Cortex of kidney (tissue), 1 donor: ENCODE measurements at places on chromosomes 5 and 9.

GRCh38 chr5:173055722-173055982 is 500 bp upstream of the CREBRF start:
- no peak for DNase-seq

GRCh38 chr5:146919304-146919703 is 40.7 kb upstream of the PPP2R2B start:
- DNase-seq: no peak

- no peak for DNase-seq
Observed at GRCh38 chr9:22457448-22457847, 10.8 kb downstream of the DMRTA1 start.

DNA sequence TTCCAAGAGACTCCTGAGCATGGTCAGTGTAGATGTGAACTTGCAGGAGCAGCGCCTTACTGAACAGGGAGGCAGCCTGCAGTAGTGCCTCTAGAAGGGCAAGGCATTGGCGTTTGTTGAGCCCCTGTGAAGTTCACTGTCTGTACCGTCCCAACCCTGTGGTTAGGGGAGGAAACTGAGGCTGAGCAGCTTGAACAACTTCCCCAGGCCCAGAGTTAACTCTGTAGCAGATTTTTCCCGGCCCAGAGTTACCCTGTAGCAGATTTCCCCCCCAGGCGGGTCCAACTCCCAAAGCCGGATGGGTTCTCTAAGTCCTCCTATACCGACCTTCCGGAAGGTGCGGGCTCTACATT is 9.6 kb downstream of the LMX1B start:
- DNase-seq: no peak

GRCh38 chr9:96141666-96142065 is 160.3 kb downstream of the HSD17B3 start:
- DNase-seq: no peak

DNA sequence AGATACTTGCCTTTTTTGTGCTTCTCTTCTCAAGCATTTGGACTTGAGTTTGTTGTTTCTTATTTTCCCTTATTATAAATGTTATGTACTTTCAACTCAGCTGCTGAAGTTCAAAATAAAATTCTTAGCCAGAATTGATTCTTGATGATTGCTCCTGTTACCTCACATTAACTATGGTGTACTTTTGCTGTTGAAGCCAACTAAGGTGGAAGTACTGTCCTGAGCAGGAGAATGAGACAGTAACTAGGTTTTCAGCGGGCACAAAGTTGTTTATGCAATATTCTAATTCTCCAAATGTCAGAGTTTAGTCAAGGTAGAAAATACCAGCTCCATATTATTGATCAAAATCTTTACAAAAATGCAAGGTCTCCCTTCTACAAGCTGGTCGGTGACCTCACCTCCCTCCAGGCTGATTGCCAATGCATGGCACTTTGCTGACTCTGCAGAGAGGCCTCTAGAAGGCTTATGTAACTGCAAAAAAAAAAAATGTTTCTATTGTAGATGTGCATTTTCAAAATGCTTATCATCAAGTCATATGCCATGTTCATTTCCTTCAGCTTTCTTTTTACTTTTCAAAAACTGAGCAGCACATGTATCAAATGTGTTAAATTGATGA is 1783.5 kb upstream of the WWC1 start:
- DNase-seq: no peak

GRCh38 chr5:22926574-22926973 is 73.4 kb upstream of the CDH12 start:
- no peak for DNase-seq

GRCh38 chr9:34559624-34560455 is 29.7 kb downstream of the CNTFR start:
- DNase-seq: no peak

- DNase-seq: no peak
Observed at GRCh38 chr9:91714874-91715615, 235.0 kb downstream of the ROR2 start.

GRCh38 chr5:71633255-71634155 is 46.4 kb downstream of the MCCC2 start:
- DNase-seq: no peak

GRCh38 chr5:53930457-53930856 is 370.0 kb downstream of the NDUFS4 start:
- DNase-seq: no peak

GRCh38 chr9:91852801-91853347 is 97.2 kb downstream of the ROR2 start:
- DNase-seq: no peak

DNA sequence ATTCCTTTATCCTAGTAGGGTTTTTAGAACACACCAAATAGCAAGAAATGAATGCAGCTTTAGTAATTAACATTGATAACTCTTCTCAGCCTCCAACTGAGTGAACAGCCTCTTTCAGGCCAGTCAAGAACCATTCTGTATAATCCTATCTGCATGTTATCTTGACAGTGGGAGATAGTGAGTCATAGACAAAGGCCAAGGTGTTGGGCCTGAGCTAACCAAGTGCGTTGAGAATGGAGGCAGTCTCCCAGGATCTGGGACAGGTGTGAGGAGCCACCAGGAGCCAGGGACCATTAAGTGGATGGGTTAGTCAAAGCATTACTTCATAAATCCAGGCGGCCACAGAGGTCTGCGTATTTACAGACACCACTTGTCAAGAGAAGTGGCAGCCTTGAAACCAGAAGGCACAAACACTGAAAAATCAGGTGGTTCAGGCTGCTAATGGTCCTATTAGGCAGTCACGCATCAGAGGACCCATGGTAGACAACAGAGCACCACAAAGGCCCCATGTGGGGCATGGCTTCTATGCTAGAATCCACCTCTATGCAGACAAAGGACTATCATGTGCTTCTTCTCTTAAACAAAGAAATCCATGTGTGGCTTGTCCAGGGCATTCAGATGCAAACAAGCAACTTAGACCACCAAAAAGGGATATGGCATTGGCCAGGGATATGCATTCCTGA is 409.7 kb upstream of the PIK3R1 start:
- DNase-seq: no peak

DNA sequence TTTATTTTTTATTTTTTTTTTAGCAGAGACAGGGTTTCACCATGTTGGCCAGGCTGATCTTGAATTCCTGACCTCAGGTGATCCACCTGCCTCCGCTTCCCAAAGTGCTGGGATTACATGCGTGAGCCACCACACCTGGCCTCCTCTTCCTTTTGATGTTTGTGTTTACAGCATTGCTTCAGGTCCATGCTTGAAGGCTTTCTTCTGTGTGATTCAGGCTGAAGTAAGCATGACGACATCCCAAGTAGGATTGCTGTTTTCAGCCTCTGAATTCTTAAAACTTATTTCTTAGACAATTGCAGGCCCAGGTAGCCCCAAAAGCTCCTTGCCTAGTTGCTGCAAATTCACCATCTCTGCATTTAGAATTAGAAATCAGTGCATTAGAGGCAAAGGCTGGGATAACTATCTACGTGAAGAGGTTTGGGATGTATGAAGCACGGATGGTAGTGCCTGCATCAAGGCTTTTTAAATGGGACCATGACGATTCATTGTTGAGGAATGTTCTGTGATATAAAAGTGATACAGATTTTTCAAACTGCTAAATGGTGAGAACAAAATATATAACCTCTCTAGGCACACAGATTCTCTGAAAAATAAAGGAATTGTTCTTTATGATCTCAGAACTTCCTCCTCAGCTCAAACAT is 3.0 kb upstream of the ETF1 start:
- DNase-seq: no peak

DNA sequence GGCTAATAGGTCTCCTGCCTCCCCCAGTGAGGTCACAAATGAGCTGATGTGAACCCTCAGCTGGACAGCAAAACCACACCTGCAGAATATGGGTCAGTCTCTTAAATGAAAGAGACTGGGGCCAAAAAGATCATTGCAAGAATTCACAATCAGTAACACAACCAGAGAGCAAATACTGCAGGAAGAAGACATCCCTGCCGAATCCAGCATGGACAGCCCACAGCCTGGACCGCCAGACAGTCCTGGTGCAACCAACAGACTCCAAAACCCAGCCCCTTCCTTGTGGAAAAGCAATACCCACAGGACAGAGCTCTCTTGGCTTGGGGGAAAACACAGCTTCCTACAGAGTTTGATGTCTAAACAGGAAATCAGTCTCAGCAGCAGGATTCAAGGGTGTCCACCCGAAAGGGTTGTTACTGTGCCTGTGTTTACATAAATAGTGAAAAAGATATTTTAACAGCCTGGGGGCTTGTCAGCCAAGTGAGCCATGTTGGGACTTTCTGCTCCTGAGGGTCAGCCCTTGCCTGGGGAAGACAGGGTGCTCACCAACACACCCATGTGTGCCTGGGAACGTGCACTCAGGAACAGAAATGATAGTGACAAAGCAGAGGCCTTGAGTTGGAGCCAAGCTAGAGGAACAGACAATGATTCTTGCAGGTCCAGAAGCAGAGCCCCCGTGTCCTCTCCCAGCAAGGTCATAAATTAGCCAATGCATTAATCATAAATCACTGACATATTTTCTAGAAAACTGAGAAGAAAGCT is 106.2 kb downstream of the SEMA5A start:
- DNase-seq: no peak

DNA sequence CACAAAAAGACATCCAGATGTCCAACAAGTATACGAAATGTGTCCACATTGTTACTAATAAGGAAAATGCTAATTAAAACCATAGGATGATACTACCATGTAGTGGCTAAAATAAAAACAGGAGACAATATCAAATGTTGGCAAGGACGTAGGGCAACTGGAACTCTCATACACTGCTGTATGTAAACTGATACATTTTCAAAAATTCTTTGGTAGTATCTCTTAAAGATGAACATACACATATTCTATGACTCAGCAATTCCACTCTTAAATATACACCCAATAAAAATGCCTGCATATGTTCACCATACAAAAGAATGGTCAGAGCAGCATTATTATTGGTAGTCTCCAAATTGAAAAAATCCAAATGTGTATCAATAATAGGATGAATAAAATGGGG is 2.9 kb upstream of the CCDC180 start:
- no peak for DNase-seq

DNA sequence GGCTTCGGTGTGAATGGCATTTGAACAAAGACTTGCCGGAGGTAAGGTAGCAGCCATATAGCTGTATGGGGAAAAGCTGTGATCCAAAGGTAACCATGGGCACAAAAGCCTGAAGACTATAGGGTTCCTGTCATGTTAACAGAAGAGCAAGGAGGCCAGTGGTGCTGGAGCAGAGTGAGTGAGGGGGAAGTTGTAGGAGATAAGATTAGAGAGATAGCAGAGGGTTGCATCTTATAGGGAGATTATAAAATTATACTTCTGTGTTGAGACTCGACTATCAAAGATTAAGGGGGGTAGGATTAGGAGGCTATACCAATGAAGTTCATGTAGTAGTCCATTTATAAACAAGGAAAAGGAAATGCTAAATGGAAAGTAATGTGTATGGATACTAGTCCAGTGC is 3.3 kb downstream of the NCBP1 start:
- no peak for DNase-seq

- no peak for DNase-seq
Observed at GRCh38 chr9:82091610-82092009, 103.0 kb downstream of the SPATA31D1 start.

DNA sequence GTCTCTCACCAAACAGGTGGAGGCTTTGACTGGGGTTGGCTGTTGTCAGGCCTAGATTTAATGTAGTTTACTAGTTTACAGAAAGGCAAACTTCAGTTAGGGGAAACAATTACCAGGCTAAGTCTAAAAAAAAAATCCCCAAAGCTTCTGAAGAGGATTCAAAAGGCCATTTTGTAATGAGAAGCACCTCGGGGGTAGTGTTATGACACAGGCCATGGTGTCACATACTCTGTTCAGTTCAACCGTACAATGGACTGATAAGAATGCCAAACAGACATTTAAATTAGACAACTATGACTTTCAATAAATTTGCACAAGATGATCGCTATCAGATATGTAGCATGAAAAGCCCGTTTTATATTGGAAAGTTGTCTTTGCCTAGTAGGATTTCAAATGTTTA is 120.1 kb upstream of the PCA3 start:
- DNase-seq: no peak

- no peak for DNase-seq
Observed at GRCh38 chr9:87054999-87055686, 107.8 kb upstream of the GAS1 start.

DNA sequence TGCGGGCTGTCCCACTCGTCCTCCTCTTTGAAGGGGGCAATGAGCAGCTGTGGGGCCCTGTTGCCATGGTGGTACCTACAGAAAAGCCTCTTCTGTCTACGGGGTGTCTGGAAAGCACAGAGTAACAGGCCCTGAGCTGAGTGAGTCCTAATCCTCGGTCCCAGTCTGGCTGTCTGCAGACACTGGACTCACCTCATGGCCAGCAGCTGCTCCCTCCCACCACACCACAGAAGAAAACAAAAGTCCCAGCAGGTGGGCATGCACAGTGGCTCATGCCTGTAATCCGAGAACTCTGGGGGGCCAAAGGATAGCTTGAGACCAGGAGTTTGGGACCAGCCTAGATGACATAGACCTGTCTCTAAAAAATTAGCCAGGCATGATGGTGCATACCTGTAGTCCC is 19.9 kb downstream of the P4HA2 start:
- DNase-seq: no peak

DNA sequence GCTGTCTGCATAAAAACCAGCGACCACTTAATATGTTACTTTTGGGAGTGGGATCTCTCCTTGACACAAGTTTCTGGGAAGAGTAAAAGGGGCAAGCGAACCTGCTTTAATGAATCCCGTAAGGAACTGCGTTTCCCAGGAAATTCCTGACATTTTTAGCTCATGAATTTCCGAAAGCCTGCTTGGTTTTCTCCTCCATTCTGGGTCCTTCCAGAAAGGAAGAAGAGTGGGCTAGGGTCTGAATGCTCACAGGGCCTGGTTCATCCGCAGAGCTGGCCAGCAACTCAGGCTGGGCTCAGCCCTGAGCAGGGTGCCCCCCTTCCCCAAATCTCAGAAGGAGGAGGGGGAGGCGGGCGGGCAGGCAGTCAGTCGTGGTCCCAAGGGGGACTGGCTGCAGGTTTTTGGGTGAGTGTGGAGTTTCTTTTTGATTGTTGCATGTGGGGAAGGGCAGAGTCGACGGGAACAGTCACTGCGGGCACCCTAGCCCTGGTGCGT is 1.2 kb upstream of the PURA start:
- no peak for DNase-seq

DNA sequence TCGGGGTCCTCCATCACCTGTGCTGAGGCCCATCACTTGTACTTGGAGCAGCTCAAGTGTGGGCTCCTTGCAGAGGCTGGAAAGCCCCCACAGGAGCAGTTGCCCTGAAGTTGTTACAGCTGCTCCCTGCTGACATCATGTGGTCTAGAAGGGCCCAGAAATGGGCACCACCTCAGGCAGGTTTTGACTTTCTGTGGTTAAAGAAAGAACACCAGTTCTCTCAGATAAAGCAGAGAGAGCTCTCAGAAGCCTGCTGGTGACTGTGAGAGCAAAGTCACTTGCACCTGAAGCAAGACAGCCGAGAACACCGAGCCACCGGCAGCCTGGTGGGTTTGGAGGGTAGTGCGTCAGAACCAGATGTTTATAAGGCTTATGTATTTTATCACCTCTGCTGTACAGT is 70.4 kb downstream of the MVB12B start:
- DNase-seq: no peak

GRCh38 chr5:107112216-107112615 is 558.5 kb downstream of the EFNA5 start:
- no peak for DNase-seq
